Kidney (tissue), 22 donors: ENCODE measurements at places on chromosomes 3 and 15. TPM values are rescaled to one million over a fixed set of nuclear protein-coding genes. Genes with fewer than 3 reads are reported as not detected.

Gene SSR3
- total RNA-seq, result 132 TPM

Gene GHRL
- total RNA-seq, result 1.2 TPM

Gene FMN1
- total RNA-seq, result 44.8 TPM

Gene LDHAL6B
- total RNA-seq, result not detected

Gene ETV5
- 34.6 TPM for total RNA-seq

- DNase-seq, result no peak
- no peaks in the 10 kb centered on the region for H3K4me1 ChIP-seq
- no peaks in the 10 kb centered on the region for H3K36me3 ChIP-seq
- no peak overlapping the region for H3K27ac ChIP-seq
- H3K27me3 ChIP-seq, result no peaks in the 10 kb centered on the region
- H3K4me3 ChIP-seq, result no peak overlapping the region
These were observed 33.6 kb downstream of the GPR171 start for GRCh38 chr3:151169262-151169947.

DNA sequence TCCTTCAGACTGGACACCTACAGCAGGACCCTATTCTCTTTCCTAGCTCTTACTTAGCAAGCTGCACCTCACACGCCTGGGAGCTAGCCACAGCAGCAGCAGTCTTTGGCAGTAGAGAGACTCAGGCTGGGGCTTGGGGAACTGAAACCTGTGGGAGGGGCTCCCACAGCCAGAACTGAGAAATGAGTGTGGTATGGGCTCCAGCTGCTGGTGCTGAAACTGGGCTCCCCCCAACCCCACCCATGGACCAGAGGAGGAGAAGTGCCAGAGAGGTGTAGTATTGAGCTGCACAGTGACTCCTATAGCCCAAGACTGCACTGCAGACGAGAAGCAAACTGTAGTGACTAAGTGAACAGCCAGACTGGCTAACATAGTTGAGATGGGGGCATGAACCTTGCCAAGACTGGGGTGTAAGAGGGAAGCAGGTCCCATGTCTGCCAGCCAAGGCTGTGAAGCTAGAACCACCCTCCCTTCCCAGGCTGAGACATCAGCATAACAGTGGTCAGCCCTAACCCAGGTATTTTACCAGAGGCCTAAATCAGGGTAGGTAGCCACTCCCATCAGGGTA, 62.5 kb downstream of the MYO5A start:
- H3K27ac ChIP-seq, result no peak overlapping the region
- no peaks in the 10 kb centered on the region for H3K27me3 ChIP-seq

DNA sequence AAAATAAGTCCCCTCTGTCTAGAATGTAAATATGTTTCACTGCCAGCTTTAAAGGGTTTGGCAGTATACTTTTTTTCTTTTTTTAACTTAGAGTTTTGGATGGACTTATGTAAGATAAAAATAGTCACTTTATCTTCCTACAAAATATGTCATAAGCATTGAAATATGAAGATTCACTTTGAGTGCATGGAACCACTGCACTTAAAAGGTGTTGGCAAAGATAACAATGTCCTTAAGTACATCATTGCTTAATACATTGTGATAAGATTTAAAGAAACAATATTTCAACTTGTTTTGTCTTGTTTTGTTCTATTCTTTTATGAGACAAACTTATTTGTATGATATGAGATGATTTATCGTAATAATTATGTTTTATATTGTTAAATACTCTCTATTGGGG, 66.3 kb upstream of the NAALADL2 start:
- H3K36me3 ChIP-seq, result no peaks in the 10 kb centered on the region
- no peak for DNase-seq
- no peaks in the 10 kb centered on the region for H3K27me3 ChIP-seq
- no peak overlapping the region for H3K4me3 ChIP-seq
- no peak overlapping the region for H3K27ac ChIP-seq
- H3K4me1 ChIP-seq, result no peaks in the 10 kb centered on the region

DNA sequence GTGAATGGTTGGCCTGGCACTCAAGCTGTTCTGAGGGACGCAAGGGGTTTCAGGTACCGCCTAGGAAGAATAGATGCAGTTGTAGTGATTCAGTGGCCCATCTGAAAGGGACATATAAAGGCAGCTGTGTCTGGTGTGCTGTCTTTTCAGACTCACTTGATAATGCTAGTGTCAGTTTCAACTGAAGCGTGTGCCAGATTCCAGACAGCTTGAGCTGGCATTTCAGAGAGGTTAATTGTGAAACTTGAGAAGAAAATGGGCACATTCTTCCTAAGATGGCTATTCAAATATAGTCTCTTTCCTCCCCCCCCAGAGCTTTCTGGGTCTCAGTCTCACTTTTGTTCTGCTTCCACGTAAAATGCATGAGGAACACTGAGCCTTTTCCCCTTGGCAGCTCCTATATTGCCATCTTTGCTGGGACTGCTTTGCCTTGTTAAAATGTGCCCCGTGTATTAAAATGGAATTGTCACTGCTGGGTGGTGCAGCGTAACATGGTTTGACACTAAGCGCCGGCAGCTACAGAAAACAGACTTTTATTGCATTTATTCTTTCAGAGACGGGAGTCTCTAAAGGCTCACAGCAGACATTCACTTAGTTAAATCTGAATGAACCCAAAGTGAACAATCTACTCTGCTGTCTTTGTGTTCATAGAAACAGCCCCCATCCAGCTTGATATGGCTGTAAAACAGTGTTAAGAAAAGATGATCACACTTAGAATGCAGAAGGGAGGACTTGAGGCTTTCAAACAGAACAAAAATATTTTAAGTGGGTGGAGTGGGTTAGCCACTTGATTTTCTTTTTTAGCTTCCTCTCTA, 478.7 kb downstream of the RBMS3 start:
- DNase-seq, result peak; percentile 44
- no peaks in the 10 kb centered on the region for H3K36me3 ChIP-seq

- no peaks in the 10 kb centered on the region for H3K36me3 ChIP-seq
- no peaks in the 10 kb centered on the region for H3K4me1 ChIP-seq
- no peak overlapping the region for H3K27ac ChIP-seq
- H3K27me3 ChIP-seq, result no peaks in the 10 kb centered on the region
- H3K4me3 ChIP-seq, result no peak overlapping the region
These were observed 38.4 kb downstream of the GTF2E1 start for GRCh38 chr3:120780977-120781376.

GRCh38 chr3:47251689-47252088, 30.9 kb downstream of the KIF9 start:
- H3K4me3 ChIP-seq, result no peak overlapping the region
- no peak overlapping the region for H3K27ac ChIP-seq
- no peaks in the 10 kb centered on the region for H3K4me1 ChIP-seq
- no peaks in the 10 kb centered on the region for H3K27me3 ChIP-seq
- DNase-seq, result no peak

GRCh38 chr15:40297356-40297755, 10.4 kb downstream of the PLCB2 start:
- H3K36me3 ChIP-seq, result no peaks in the 10 kb centered on the region
- no peak overlapping the region for H3K4me3 ChIP-seq
- no peak for DNase-seq
- H3K27ac ChIP-seq, result no peak overlapping the region

DNA sequence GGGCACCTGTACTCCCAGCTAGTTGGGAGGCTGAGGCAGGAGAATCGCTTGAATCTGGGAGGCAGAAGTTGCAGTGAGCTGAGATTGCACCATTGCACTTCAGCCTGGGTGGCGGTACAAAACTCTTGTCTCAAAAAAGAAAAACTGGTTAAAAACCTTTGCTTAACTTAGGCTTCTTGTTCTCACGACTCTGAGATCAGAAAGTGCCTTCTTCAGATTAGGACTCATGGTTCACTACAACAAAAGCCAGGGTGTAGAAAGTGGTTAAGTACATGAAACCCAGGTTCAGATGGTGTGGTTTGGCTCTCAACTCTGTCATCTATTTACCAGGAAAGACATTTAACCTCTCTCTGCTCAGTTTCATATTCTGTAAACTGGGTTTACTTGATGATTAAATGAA, 168.4 kb downstream of the TUSC7 start:
- no peak for DNase-seq
- H3K27ac ChIP-seq, result no peak overlapping the region
- no peaks in the 10 kb centered on the region for H3K36me3 ChIP-seq
- no peaks in the 10 kb centered on the region for H3K4me1 ChIP-seq
- no peaks in the 10 kb centered on the region for H3K27me3 ChIP-seq
- H3K4me3 ChIP-seq, result no peak overlapping the region

- no peak overlapping the region for H3K27ac ChIP-seq
- H3K27me3 ChIP-seq, result no peaks in the 10 kb centered on the region
- DNase-seq, result no peak
- H3K4me3 ChIP-seq, result no peak overlapping the region
- no peaks in the 10 kb centered on the region for H3K4me1 ChIP-seq
These were observed 3.3 kb downstream of the STAB1 start for GRCh38 chr3:52498137-52499054.

DNA sequence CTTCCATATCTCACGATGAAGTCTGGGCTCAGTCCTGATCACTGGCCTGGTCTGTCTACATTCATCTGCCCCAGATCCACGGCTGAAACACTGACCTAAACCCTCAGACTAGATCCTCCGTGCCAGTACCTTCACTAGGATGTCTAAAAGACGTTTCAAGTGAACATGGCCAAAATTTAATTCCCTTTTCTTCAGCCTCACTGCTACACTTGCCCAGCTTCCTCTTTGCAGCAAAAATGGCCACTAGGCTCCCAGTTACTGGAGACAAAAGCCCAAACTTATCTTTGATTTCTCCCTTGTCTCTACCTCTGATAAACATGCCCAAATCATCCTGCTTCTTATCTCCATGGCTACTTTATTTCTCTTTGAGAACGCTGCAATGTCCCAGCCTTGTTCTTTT, 1.7 kb downstream of the RASSF1 start:
- H3K36me3 ChIP-seq, result no peaks in the 10 kb centered on the region
- H3K4me1 ChIP-seq, result peaks cover 14% of the 10 kb centered on the region
- no peak overlapping the region for H3K4me3 ChIP-seq

DNA sequence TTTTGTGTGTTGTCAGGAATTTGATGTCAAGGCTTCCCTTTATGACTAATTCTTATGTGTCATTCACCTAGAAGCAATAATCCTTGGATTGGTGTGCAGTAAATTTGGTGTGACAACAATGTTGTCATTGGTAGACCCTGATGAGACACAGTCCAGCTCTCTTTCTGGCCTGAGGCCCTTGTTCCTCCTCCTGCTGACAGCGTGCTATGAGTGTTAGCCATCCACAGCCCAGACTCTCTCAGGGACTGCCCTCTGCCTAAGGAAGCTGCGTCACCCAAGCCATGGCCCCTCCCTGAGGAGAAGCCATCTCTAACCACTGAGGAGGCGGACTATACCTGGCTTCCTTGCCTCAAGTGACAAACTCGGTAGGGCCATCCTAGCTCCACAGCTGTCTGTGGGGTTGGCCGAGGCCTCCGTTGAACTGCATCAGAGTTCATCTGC, 13.3 kb upstream of the TM4SF1 start:
- H3K27ac ChIP-seq, result no peak overlapping the region
- peaks cover 8% of the 10 kb centered on the region for H3K4me1 ChIP-seq
- H3K4me3 ChIP-seq, result no peak overlapping the region

DNA sequence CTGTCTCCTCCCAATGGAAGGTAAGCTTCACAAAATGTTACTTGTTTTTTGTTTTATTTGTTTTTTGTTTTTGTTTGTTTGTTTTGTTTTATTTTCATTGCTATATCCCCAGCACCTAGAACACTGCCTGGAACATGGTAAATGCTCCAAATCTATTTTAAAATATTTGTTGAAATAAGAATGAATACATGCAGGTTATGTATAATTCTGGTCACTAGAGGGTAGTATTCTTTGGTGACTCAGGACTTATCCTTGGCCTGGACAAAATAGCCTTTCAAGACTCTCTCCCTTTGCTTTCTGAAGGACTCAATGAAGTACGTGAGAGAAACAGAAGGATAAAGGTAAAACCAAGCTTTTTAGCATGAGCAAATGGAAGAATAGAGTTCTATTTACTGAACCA, 46.9 kb upstream of the PPP2R3A start:
- no peaks in the 10 kb centered on the region for H3K27me3 ChIP-seq
- no peaks in the 10 kb centered on the region for H3K4me1 ChIP-seq
- no peaks in the 10 kb centered on the region for H3K36me3 ChIP-seq
- H3K4me3 ChIP-seq, result no peak overlapping the region

- H3K27ac ChIP-seq, result no peak overlapping the region
- peaks cover 4% of the 10 kb centered on the region for H3K36me3 ChIP-seq
- H3K4me1 ChIP-seq, result no peaks in the 10 kb centered on the region
- no peak for DNase-seq
- no peak overlapping the region for H3K4me3 ChIP-seq
These were observed 60.2 kb downstream of the SLTM start for GRCh38 chr15:58873267-58873666.

DNA sequence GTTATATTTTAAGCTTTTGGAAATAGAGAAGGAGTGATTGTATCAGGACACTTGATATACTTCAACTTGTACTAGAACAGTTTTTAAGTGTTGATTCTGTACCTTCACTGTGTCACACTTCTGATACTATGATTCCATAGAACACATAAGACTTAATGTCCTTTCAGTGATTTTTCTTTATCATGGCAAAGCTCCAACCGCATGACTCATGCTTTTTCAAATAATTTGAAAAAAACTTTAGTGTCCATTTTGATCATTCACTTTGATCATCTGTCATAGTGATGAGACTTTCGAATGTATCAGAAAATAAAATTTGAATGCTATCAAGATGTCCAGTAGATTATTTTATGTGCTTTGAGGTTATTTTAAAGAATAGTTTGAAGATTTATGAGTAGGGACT, 32.0 kb downstream of the AP4E1 start:
- no peak overlapping the region for H3K4me3 ChIP-seq
- no peaks in the 10 kb centered on the region for H3K36me3 ChIP-seq
- H3K4me1 ChIP-seq, result no peaks in the 10 kb centered on the region
- H3K27ac ChIP-seq, result no peak overlapping the region
- DNase-seq, result no peak

DNA sequence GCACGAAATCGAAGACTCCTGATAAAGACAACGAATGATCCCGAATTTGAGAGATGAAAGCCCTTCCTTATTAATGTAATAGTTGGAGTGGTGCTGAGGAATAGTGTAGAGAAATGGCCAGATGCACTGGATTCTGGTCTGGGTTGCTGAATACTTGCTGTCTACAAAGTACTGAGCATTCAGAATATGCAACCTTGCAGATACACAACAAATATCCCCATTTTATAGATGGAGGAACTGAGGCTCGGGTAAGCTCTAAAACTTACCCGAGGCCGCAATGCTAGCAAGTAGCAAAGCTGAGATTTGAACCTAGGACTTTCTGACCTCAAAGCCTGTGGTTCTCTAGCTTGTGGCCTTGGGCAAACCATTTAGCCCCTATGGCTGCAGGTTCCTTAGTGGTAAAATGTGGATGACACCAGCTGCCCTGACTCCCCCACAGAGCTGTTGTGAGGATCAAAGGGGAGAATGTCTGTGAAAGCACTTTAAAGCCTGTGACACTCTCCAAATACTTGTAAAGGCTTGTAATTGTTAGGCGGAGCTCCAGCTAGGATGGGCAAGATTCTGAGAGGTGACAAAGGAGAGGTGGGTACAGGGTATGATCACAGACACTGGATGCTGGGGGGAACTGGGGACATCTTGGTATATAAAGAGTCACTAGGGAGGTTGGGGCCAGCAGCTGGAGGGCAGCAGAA, 39.8 kb downstream of the FOXB1 start:
- no peak for DNase-seq
- no peaks in the 10 kb centered on the region for H3K27me3 ChIP-seq
- no peaks in the 10 kb centered on the region for H3K36me3 ChIP-seq
- H3K27ac ChIP-seq, result no peak overlapping the region
- no peak overlapping the region for H3K4me3 ChIP-seq
